ENCODE measurements at places on chromosomes 4 and X. TPM values are rescaled to one million over a fixed set of nuclear protein-coding genes. Genes with fewer than 3 reads are reported as not detected.

GRCh38 chr4:129526812-129527211 is 430.9 kb downstream of the C4orf33 start:
- DNase-seq, result no peak

GRCh38 chr4:40550948-40551462 is 78.7 kb downstream of the RBM47 start:
- DNase-seq, result no peak

- no peak for DNase-seq
Measured at GRCh38 chr4:47465004-47465403, 1.5 kb upstream of the COMMD8 start.

GRCh38 chr4:182169987-182170386 is 73.2 kb upstream of the TENM3 start:
- no peak for DNase-seq

- no peak for DNase-seq
Measured at GRCh38 chr4:141643557-141643956, 7.2 kb downstream of the IL15 start.

DNA sequence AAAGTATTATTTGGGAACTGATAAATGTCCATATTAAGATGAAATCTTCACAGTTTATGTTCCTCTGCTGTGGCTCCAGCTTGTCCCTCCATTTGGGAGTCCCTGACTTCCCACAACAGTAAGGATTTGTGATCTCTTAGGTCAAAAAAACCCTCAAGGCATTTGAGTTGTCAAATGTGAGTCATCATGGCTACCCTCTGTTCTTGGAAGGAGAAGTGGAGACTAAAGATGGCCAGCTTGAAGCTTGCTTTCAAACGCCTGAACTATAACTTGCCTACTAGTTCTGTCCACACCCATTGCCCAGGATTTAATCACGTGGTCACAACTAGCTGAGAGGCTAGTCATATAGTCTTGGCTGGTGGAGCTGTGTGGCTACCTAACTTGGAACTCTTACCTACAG is 107.8 kb downstream of the CCNG2 start:
- no peak for DNase-seq

- DNase-seq, result no peak
Measured at GRCh38 chrX:12447448-12448064, 309.3 kb downstream of the FRMPD4 start.

- no peak for DNase-seq
Measured at GRCh38 chrX:129239371-129239770, 283.9 kb downstream of the SMARCA1 start.

- no peak for DNase-seq
Measured at GRCh38 chr4:110970642-110971041, 347.8 kb upstream of the PITX2 start.

DNA sequence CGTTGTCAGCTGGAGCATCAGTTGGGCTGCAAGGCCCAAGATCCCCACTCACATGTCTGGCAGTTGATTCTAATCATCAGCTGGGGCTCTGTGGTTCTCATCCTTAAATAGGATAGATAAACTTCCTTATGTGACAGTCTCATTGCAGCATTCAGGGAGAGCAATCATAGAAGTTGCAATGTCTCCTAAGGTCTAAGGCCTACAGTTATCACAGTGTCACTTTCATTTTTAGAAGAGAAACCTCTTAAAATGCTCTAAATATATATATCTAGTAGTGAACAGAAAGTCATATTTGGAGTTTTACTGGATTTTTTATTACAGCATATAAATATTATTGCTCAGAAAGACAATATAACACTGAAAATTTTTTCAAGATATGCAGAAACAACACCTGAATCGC is 226.0 kb upstream of the PPP1R2C start:
- no peak for DNase-seq

DNA sequence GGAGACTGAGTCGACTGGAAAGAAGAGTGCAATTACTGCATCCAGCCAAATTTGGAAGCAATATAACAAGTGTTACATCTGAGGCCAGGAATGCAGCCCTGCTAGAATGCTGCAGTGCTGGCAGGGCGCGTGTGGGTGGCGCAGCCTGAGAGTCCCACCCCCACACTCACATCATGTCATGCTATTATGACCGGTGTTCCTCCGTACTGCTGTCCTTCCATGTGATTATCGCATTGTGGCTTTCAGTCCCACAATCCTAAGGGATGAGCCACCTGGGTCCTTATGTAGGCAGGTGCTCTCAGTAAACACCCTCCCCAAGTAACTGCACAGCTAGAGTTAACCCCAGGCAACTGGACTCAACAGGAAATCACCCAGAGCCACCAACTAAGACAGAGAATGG is 122.6 kb upstream of the CPEB2 start:
- no peak for DNase-seq

DNA sequence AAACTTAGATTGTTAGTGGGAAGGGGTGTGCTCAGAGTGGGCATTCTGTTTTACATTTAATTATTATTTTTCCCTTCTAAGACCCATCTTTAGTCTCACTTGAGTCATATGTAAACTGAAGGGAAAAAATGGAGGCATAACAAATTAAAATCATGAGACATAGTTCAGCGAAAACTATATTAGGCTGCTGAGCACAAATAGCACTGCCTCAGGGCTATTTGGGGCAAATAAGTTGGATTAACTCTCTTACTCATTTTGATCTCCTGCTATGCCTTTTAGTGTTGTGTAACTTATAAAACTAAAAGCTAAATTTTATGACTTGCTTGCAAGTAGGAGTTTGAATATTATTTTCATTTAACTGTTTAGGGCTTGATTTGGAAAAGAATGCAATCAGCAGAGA is 1329.2 kb upstream of the PCDH7 start:
- DNase-seq, result no peak

DNA sequence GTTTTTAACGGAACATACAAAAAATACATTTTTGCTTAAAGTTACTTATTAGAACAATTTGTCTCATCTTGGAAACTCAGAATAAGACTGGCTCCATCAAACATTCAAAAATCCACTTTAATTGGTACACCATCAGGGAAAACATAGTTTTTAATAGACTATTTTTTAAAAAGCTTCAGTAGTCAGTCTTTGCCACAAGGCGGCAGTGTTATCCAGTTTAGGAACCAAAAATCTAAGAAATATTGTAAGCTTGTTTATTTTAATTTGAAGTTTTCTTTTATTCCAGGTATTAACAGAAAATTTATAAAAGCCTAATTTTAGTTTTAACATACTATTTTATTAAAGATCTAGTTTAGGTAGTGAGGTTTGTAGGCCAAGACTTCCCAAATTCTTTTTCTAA is 107.7 kb downstream of the APOOL start:
- no peak for DNase-seq

DNA sequence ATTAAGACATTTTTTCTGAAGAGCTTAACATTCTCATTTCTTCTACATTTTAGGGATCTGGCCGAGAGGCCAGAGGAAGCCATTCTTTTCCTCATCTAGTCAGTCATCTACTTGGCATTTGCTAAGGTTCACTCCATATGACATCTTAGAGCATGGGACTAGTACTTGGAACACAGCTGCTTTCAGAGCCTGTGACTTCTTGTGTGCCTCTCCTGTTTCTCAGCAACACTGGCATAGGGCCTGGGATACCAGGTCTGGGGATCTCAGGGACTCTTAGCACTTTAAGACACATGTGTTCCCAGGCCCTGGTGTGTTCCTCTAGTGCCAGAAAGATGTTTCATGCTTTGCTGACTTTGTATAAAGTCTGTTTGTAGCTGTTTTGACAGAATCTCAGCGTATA is 7.3 kb downstream of the PLP1 start:
- DNase-seq, result no peak

- no peak for DNase-seq
Measured at GRCh38 chrX:8579602-8580001, 115.0 kb downstream of the VCX3B start.

GRCh38 chr4:101355246-101355645 is 7.9 kb upstream of the PPP3CA start:
- no peak for DNase-seq

DNA sequence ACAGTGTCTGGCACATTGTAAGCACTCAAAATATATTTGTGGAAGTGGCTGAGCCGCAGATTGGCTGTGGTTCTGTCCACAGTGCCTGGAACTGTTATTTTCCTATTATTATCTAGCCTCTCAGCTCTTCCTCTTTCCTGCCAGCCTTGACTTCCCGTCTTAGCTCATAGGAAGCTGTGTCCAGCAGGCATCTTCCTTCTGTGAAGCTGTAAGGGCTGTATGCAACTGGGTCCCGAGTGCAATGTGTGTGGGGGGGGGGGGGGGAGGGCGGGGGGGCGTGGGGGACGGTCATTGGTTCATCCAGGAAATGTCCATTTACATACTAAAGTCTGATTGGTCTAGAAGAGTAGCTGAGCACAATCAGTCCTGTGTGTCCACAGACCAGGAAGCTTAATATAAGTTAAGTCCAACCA is 210.7 kb downstream of the PDGFRA start:
- no peak for DNase-seq

DNA sequence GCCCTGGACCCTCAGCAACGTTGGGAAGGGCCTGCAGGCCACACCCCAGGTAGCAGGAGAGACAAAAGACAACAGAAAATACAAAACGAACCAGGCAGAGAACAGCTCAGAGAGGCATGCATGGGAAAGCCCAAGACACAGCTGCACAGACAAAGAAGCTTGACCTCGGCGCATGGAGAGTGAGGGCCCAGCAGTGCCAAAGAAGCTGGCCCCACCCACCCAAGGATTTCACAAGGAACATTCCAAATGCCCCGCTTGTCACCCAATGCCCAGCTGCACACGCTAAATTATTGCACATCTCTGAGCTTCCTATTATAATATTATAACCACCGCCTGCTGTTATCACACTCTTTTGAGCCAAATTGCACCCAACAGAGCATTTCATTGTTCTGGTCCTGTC is 147.7 kb upstream of the TBL1X start:
- no peak for DNase-seq

DNA sequence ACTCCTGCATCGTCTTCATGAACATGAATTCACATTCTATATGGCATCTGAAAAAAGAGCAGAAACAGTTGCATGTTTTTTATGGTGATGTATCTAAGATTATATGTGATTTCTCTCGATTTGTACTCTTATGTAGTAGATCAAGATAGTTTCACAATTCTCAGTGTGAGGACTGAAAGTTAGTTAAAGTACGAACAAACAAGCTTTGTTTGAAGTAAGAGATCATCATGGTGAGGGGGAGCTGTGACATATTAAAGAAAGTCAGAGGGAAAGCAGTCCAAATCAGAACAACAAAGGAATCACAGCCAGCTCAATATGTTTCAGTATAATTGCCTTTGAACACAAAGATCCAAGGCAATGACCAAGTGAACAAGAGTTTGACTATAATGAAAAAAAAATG is 1140.6 kb downstream of the SH3BGRL start:
- no peak for DNase-seq

- DNase-seq, result no peak
Measured at GRCh38 chrX:11172415-11172814, 61.3 kb downstream of the HCCS start.

- no peak for DNase-seq
Measured at GRCh38 chr4:10066670-10067651, 45.7 kb upstream of the SLC2A9 start.

GRCh38 chr4:184104419-184105101 is 113.1 kb downstream of the ENPP6 start:
- no peak for DNase-seq

DNA sequence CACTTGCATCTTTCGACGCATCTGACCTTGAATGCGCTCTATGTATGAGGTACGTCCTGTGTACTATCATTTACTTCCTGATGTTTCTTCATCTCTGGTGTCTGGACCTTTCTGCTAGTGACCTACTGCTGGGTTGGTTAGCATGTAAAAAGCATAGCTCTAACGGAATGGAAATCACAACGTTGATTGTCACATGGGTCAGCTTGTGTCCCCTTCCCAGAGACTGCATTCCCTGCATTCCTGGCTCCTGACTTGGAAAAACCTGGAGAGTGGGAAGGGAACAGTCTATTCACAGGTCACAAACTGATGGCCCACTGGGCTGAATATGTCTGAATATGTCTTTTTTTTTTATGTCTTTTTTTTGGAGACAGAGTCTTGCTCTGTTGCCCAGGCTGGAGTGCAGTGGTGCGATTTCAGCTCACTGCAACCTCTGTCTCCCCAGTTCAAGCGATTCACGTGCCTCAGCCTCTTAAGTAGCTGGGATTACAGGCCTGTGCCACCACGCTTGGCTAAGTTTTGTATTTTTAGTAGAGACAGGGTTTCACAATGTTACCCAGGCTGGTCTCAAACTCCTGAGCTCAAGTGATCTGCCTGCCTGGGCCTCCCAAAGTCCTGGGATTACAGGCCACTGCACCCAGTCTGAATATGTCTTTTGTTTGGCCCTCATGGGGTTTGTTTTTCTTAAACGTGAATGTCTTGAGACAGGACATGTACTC is 16.3 kb downstream of the LONRF3 start:
- DNase-seq, result no peak

DNA sequence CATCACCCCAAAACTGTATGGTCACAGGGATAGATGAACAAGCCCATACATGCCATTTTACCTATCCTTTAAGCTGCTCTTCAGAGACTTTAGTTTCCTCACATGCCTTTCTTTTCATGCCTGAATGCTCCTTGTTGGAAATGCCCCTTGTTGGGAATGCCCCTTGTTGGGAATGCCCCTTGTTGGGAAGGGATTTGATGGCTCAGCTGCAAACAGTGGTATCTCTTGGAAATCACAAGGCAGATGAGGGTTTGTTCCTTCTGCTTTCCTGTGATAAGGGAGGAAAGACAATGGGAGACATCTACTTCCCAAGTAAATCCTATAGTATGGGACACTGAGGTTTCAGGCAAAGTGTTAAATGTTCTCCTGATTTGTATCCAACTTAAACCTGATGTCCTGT is 11.5 kb downstream of the CXCL2 start:
- no peak for DNase-seq

GRCh38 chr4:94211861-94212260 is 4.2 kb downstream of the SMARCAD1 start:
- DNase-seq, result no peak

Gene MAGED4
- total RNA-seq, result 2.9 TPM

Gene MANBA
- 16.7 TPM for total RNA-seq

Gene TRAM1L1
- total RNA-seq, result 2.5 TPM

Gene FDCSP
- not detected for total RNA-seq

Gene NPY1R
- total RNA-seq, result 147 TPM

Gene KIAA1210
- not detected for total RNA-seq

Gene ATOH1
- total RNA-seq, result not detected

Gene MAGEC1
- not detected for total RNA-seq

Gene IL2RG
- total RNA-seq, result 2.6 TPM

Gene PRSS12
- total RNA-seq, result 0.48 TPM

Gene SAGE1
- total RNA-seq, result not detected

Gene MXRA5
- total RNA-seq, result 6.3 TPM

Data from posterior vena cava (tissue), 2 donors.